Activated T-cell treated with anti-CD3 and anti-CD28 coated beads for 24 hours (primary cell): ENCODE measurements at places on chromosomes 1 and 21.

GRCh38 chr1:210293171-210293607 lies 35.5 kb upstream of the HHAT start:
- DNase-seq: no peak

DNA sequence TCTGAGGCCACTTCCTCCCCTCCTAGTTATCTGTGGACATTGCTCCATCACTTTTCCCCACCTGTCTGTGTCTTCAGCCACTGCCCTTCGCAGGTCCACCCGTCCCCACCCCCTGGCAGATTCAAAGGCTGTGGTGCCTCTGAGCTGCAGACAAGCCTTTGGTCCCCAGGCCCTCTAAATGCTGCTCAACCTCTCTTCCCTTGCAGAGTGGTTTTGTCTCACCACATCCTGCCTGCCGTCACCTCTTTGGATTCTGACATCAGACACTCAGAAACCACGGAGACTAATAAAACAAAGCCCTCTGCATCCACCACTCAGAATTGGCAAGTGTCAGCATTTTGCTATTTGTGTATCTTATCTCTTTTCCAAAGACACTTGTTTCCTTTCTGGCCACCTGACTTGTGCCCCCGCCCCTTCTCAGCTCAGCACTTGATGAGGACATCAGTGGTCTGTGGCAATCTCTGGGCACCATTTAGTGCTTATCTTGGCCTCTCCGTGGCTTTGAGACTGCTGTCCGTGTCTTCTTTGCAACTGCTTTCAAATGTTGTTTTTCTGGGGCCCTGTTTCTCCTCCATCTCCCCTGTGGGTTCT lies 7.7 kb downstream of the CNIH3 start:
- peak; percentile 48 for DNase-seq

DNA sequence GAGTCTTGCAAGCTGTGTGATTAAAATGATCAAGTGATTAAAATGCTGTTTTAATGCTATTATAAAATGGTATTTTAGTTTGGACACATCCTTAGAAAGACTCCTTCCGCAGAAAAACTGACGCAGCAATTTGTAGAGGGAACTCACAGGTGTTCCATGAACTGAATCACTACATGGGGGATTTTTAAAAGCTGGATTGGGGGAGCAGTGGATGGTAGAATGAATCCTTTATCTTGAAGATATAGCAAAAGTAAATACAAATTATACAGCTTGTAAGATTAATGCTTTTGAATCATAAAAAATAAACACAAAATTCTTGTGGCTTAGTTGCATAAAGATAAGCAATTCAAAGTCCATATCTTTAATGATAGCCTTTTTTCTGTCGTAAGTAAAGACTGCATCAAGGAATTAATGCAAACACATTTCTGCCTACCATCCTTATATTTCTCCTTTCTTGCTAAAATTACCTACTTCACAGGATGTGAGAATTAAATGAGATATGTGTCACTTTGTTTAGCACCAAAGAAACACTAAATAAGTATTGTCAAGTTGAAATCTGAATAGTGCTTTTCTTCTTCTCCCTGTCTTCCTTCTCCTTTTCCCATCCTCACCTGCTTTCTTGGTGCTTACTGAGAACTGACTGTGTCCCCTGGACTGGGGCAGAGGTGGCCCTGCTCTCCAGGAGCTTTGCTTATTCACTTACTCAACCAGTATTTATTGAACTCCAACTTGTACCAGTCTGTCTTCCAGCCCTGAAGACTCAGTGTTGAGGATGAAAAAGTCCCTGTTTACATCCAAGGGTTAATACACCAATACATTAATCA lies 61.5 kb upstream of the F3 start:
- no peak for DNase-seq

DNA sequence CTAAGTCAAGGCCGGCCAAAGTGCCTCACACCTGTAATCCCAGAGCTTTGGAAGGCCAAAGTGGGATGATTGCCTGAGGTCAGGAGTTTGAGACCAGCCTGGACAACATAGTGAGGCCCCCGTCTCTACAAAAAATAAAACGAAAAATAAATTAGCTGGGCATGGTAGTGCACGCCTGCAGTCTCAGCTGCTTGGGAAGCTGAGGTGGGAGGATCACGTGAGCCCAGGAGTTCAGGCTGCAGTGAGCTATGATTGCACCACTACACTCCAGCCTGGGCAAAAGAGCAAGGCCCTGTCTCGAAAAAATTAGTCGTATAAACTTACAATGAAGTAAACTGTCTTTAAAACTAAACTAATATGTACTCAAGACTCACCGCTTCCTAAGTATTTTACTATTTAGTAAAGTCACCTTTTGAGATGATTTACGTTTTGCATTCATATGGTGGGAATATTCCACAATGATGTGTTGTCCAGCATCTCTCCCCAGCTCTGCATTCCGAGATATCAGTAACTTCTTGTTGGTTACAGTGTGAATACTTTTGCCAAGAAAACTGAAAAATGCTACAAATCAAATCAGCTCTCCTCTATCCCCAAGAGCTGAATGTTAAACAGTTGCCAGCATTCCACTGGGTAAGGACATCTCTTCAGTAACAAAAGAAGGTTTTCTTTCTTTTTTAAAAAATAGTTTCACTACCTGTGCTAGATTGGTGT lies 84.9 kb upstream of the C21orf91 start:
- DNase-seq: no peak

- DNase-seq: no peak
These were observed 46.0 kb downstream of the IARS2 start for GRCh38 chr1:220139966-220140365.

DNA sequence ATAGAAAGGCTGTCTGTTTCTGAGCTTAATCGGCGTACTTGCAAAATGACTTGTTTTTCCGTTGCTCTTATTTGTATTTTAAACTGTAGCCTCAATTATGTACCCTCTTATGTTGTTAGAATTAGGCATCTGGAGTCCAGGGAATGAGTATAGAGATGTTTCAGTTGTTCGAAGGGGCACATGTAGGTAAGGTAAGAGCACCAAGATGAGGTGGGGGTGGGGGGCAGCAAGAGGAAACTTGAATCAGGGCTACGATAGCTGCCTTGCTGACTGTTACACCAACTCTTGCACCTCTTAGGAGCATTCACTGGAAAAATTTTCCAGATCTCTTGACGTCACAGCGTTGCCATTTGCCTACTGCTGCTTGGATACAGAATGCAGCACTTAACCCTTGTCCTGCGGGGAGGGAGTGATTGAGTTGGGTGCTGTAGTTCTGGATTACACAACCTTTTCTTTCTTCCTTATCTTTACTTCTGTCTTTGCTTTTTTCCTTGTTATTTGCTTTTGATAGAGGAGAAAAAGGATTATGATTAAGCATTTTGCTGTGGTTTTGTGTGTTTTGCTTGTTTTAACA lies 3.2 kb downstream of the ATP1B1 start:
- no peak for DNase-seq

DNA sequence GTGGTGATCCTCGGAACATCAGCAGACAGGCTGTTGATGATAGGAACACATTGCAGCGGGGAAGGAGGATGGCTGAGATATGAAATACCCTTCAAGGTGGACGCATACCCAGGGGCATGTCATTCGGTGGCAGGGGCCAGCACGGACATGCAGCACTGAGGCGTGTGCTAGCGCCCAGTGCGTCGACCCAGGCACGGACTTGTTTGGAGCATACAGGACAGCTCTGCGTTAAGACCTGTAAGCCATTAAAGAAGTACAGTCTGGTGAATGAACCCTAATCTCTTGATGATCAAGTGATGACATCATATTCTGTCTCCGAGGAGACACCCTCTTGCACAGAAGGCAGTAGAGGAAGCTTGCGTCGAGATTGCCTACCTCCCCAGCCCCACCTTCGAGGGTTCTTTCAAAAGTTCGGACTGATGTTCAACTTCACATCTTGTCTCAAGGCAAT lies 63.6 kb upstream of the KIF26B start:
- DNase-seq: no peak

DNA sequence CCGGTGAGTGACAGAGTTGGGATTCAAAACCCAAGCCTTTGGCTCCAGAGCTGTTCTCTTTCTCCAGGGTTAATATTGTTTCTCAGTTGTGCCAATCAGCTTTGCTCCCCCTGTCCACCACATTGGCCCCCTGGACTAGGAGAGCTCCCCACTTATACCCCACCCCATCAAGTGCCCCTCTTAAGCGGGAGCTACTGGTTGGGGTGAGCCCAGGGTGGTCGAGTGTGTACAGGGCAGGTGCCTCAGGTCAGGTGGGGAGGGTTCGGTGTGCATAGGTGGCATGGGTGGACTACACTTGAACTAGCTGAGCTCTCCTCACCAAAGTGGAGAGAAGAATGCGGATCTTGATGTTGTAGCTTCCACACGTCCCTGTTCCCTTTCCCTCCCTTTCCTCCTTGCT lies 14.2 kb downstream of the KCNA2 start:
- DNase-seq: no peak

DNA sequence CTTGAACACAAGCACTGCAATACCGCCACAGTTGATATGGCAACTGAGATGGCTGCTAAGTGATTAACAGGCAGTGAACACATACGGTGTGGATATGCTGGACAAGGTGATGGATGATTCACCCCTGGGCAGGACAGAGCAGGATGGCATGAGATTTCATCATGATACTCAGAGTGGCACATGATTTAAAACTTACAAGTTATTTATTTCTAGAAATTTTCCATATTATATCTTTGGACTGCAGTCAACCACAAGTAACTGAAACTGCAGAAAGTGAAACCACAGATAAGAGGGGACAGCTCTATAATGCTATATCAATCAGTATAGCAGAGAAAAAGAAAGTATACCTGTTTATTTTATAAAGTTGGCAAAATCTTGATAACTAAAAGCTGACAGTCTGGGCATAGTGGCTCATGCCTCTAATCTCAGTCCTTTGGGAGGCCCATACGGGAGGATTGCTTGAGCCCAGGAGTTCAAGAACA lies 47.9 kb downstream of the PHACTR4 start:
- DNase-seq: no peak

DNA sequence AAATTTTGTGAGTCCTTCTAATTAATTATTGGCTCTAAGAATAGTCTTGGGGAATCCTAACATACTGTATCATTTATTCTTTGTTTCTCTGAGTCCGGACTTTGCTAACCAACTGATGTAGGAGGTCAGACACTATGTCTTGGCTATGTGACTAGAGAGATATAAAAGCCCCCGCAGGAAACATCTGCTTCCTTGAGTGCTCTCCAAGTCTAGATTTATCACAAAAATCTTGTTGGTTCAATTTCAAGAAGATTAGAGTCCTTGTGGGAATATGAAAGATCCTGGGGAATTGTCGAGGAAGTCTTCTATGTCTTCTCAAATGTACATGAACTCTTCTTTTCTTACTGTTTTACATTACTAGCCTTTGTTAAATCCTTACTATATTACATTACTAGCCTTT lies 1712.5 kb downstream of the NCAM2 start:
- no peak for DNase-seq

GRCh38 chr1:201461645-201462441 lies 7.1 kb downstream of the PHLDA3 start:
- no peak for DNase-seq

DNA sequence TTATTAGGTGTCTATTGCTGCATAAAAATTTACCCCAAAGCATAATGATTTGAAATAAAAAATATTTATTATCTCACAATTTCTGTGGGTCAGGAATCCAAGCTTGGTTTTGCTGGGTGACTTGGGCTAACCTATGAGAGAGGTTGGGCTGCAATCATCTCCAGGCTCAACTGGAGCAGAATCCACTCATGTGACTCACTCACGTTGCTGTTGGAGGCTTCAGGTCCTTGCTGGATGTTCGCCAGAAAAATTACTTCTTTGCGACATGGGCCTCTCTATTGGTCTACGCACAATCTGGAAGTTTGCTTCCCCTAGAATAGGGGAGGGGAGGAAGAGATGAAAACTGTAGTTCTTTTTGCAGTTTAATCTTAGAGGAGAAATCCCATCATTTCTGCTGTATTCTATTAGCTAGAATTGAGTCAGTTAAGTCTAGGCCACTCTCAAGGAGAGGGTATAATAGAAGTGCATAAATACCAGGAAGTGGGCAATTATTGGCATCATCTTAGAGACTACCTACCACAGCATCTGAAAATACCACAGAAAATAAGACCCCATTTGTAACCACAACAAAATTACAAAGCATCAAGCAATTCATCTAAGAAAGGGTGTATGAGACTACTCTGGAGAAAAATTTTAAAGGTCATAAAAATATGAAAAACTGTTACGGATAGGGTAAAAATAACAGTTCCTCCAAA lies 5.7 kb upstream of the FASLG start:
- no peak for DNase-seq

DNA sequence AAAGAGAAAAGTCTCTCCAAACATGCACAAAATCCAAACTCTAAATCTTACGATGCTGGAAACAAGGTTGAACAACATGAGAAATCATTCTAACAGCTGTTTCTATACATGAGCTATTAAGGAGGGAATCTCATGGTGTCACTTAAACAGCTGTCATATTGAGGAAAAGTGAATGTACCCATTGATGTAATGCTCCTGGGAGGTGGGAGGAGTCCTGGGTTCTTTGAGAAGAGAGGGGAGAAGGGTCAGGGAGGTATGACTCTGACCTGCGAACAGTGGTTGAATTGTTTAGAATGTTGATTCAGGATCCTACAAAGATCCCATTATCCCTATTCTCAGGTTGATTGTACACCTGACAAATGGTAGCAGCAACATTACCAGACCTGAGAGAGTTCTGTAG lies 49.3 kb downstream of the ZC3H11B start:
- no peak for DNase-seq

GRCh38 chr1:53308506-53308905 lies 19.4 kb downstream of the LRP8 start:
- no peak for DNase-seq

DNA sequence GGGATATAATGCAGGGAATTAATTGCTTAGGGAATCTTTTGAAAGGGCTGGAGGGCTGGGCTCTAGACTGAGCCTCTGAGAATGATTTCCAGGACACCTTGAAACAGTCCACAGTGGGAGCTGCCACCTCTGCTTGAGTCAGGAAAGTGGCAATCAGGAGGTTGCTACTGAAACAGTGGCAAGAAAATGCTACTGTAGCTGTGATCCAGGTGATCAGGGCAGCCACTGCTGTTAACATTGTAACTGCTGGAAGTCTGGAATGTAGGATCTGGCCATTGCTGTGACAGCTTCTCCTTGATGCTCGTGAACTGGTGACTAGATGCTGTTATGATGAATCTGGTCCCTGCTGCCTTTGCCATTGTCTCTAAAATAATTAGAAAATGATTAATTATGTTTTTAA lies 12.8 kb downstream of the MAGI3 start:
- DNase-seq: no peak

- no peak for DNase-seq
These were observed 13.8 kb upstream of the POGZ start for GRCh38 chr1:151472856-151473731.
